ENCODE measurements at places on chromosomes 6 and 20.
A peak's percentile ranks its signal among the peaks of the same experiment; 100 is the strongest.

GRCh38 chr6:160269771-160270170 is 11.2 kb upstream of the SLC22A2 start:
- no peaks in the 10 kb centered on the region for H3K36me3 ChIP-seq
- H3K27ac ChIP-seq, result no peak overlapping the region
- H3K27me3 ChIP-seq, result peaks cover 9% of the 10 kb centered on the region
- ATAC-seq, result no peak
- H3K4me1 ChIP-seq, result peaks cover 8% of the 10 kb centered on the region

DNA sequence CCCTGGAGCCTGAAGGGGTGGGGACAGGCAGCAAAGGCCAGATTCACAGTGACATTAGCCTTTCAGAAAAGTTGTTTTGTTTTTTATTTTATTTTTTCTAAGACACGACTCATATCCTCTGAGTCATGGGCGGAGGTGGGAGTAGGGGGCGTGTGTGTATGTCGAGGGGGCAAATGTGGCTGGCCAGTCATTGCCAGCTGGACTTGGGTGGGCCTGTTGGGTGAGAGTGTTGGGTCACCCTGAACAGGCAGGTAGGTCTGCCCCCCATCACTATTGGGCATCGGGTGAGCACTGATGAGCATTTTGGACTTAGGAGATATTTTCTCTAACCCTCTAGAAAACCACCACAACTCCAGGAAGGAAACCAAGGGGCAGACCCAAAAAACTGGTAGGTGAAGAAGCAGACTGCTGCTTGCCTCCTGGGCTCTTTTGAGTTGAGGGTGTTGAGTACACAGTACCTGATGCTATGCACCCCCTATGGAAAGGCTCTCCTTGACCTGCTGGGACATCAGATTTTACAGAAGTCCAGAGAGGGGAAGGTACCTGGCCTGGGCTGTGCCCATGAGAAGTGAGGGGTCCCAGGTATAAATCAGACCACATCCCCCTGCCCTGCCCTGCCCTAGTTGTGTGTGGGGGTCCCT is 5.6 kb downstream of the SMIM29 start:
- peak overlapping the region; percentile 95 for H3K27ac ChIP-seq
- no peaks in the 10 kb centered on the region for H3K27me3 ChIP-seq
- no peak overlapping the region for H3K4me3 ChIP-seq
- peaks cover 35% of the 10 kb centered on the region for H3K36me3 ChIP-seq
- ATAC-seq, result no peak

DNA sequence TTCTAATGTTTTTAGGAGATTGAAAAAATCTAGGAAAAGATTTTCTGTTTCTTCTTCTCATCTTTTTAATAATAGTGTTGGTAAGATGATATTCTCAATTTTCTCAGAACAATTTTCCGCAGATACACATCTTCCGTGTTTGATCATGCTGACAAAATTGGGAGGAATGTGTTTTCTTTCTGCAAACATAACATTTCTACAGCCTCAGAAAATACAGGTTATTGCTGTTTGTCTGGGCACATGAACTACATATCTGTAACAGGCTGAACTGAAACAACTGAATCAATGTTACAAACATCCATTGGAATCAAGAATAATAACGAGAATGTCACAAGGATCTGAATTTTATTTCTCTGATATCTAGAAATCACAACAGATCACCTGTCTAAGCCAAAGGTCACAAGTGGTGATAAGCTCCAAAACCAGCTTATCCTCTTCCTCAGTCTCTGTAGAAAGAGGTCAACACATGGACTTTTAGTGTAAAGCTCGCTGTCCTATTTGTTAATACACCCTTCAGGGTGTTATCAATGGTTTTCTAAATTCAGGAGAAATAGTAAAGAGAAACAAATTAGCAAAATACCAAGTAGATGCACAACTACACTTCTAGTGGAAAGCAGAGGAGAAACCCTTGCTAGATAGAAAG is 197.3 kb upstream of the MARCKS start:
- H3K27me3 ChIP-seq, result no peaks in the 10 kb centered on the region
- H3K4me3 ChIP-seq, result no peak overlapping the region
- H3K36me3 ChIP-seq, result no peaks in the 10 kb centered on the region
- ATAC-seq, result no peak

DNA sequence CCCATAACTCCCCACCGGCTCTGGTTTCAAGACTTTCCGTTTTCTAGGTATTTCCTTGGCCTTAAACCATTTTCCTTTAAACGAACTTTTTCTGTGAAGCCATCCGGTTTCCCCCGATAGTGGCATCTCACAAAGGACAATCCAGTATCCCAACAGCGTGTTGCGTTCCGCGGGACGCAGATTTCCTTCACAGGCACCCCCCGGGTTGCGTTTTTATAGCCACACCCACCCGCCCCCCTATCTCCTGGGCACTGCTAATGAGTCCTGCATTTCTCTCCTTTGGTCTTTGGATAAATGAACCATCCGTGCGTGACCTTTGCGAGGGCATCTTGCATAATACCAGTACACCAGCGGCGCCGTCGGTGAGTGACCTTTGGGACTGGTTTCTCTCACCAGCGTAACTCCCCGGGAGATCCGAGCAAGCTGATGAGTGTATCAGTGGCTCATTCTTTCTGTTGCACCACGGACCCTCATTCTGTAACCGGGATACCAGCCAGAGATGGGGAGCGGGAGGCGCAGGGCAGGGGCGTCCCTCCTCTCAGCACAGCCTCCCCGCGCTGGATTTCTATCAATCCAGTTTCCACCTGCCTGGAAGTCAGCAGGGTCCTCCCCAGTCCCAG is 586 bp upstream of the NQO2 start:
- ATAC-seq, result peak; percentile 71
- H3K4me3 ChIP-seq, result peak overlapping the region; percentile 87
- peaks cover 5% of the 10 kb centered on the region for H3K36me3 ChIP-seq
- H3K27me3 ChIP-seq, result no peaks in the 10 kb centered on the region
- H3K4me1 ChIP-seq, result peaks cover 39% of the 10 kb centered on the region

Data from stimulated activated memory B cell treated with anti-CD40 and anti-IgM and Interleukin-4, amounts not matched to agents 10 μg/mL and 1 μg/mL and 100 μg/mL, for 72 hours (primary cell).